Caki2 (cell line): ENCODE measurements at places on chromosomes 1 and 21.

- no peak for DNase-seq
Measured at GRCh38 chr1:198651650-198652400, 13.0 kb downstream of the PTPRC start.

GRCh38 chr1:42171679-42172266 lies 7.2 kb upstream of the GUCA2A start:
- no peak for DNase-seq

- peak; percentile 77 for DNase-seq
Measured at GRCh38 chr1:31762726-31763670, 1.1 kb downstream of the ADGRB2 start.

DNA sequence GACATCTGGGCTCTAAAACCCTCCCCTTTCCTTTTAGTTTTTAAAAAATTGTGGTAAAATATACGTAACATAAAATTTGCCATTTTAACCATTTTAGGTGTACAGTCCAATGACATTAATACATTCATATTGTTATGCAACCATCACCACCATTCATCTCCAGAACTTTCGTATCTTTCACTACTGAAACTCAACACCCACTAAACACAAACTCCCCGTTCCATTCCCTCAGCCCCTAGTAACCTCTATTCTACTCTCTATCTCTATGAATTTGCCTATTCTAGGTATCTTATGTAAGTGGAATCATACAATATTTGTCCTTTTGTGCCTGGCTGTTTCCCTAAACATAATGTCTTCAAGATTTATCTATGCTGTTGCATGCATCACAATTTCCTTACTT lies 19.4 kb upstream of the TTC4 start:
- no peak for DNase-seq

DNA sequence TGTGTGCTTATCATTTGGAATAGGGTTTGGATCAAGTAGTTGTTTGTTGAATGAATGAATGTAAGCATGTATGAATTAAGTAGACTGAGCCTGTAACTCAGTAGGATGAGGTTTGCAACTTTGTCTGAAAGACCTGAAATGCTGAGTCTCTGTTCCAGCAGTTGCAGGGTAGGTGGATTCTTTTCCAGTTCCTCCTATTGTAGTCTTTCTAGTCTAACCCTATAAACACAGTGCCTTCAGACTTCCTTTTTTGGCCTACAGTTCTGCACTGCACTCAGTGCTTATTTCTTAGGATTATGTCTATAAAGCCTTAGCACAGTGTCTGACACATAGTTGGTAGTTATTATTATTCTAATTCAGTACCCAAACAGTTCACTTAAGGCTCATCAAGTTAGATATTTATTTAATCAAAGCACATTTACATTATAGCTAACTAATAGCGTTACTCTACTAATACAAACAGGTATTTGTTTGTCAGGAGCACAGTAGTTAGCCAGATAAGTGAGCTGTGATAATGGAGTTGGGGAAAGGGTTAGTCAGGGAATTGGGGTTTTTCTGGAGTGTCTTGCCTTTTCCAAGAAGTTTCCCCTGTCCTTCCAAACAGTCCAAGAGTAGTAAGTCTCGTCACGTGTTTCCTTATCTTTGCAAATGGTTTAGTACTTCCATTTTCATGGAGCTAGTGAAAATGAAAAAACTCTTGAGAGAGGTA lies 45.0 kb downstream of the ABCD3 start:
- no peak for DNase-seq
